OCI-M1 (cell line): ENCODE measurements at places on chromosomes 13 and 19.

GRCh38 chr13:99960663-99961311 lies 10.8 kb downstream of the ZIC5 start:
- DNase-seq = no peak

GRCh38 chr13:46656786-46657185 lies 103.8 kb downstream of the LRCH1 start:
- DNase-seq = no peak

DNA sequence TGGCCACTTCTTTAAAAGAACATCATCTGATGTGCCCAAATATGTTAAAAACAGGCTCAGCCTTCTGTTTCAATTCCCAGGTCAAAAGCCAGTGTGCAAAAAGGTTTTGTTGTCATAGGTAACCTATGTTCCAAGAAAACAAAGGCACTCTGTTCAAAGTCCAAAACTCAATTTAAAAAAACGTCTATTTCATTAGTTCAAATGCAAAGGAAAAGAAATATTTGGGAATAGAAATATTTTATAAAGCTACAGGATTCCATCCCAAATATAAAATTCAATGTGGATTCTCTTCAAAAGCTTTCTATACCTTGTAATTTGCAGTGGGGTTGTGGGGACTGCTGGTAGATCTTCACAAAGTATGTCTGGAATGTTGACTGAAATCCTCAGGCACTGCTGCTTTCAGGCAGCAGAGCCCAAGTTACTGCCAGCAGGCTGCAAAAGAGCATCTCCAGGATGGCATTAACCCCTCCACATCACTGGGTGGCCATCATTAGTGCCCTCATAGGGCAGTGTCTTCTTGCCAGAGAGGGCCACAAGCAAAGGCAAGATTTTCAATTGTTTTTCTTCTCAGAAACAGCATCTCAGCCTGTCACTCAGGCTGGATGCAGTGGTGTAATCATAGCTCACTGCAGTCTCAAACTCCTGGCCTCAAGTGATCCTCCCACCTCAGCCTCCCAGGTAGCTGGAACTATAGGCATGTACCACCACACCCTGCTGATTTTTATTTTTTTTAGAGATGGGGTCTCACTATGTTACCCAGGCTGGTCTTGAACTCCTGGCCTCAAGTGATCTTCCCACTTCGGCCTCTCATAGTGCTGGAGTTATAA lies 22.8 kb upstream of the STK24 start:
- no peak for DNase-seq

DNA sequence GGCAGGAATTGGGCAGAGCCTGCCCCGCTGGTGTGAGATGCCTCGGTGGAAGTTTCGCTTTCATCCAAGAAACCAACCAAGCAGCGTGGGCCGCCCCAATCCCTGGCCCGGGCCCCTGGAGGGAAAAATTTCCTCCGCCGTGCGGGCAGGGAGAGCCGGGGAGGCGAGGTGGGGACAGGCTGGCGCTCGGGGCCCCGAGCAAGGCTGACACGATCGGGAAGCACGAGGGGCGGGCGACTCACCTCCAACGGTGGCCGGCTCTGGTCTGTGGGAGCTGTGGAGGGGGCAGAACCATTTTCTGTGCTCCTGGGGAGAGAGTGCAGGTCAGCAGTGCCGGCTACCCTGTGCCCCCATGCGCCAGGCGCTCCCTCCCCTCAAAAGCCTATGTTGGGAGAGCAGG lies 11.0 kb downstream of the RNF126 start:
- no peak for DNase-seq

DNA sequence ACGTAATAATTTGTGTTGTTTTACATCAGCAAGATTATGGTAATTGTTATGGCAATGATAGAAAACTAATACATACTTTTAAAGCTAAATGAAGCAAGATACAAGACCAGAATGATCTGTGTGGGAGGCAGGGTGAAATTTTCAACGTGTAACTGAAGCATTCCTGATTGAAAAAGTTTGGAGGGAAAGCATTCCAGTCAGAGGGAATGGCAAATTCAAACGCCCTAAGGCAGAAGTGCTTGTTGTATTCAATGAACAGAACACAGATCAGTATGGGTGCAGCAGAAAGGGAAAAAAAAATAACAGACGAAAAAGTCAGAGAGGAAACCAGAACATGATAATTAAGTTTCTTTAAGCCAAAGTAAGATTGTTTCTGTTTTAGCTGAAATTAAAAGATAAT lies 928.5 kb upstream of the SLITRK1 start:
- no peak for DNase-seq

DNA sequence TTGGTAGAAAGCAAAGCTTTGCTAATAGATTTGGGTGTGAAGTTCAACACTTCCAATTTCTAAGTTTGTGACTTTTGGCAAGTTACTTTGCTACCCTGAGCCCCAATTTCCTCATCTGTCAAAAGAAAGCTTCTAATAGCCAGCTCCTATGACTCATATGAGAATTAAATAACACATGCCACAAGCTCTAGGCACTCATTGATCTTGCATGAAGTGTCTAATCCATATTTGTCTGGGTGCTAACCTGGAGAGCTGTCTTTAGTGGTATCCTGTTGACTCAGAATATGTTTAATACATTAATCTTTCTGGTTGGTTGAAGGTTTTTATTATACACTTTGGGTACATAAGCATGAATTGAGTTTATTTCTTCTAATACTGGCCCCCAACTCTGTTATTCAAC lies 188.8 kb downstream of the POSTN start:
- no peak for DNase-seq

DNA sequence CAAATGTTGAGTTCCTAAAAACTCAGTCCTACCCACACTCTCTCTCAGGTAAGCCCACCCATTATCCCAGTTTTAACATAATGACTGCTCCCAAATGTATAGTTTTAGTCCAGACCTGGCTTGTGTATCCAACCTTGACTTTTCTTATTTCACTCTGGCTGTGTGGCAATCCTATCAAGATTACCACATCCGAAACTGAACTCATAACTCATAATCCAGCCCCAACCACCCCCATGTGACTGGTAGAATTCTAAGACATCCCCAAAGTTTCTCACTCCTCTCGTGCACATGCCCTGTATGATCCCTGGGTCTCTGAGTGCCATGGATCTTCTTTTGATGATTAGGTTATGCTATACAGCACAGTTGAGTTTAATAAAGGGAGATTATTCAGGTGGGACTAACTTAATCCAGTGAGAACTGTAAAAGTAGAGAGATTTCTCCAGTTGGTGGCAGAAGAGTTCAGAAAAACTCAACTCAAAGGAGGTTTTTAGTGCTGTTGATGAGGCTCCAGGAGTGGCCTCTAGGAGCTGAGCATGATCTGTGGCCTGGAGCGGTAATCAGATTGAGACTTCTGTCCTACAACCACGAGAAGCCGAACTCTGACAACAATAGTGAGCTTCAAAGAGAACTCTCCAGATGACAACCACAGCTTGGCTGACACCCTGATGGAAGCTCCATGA lies 413.4 kb downstream of the ZNF536 start:
- no peak for DNase-seq

DNA sequence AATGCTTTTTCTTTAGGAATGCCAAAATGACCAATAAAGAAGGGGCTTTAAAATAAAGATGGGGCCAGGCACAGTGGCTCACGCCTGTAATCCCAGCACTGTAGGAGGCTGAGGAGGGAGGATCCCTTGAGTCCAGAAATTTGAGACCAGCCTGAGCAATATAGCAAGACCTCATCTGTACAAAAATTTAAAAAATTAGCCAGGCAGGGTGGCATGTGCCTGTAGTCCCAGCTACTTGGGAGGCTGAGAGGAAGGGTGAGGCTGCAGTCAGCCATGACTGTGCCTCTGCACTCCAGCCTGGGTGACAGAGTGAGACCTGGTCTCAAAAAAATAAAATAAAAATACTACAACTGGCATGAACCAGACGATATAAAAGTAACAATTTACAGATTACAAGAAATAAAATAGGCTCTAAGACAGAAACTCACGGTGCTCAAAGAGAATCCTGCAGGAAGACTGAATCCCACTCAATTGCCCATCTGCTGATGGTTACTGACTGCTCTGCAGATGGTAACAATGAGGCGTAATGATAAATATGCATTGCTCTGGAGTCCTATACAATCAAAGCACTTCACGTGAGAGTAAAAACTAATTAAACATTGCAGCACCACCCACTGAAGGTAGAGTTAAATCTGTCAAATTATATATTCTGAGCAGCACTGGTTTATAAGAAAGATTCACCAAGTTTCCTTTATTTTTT lies 93.2 kb downstream of the LHFPL6 start:
- DNase-seq = no peak

GRCh38 chr13:93535251-93535650 lies 308.6 kb downstream of the GPC6 start:
- no peak for DNase-seq

GRCh38 chr13:60000081-60000480 lies 163.6 kb downstream of the DIAPH3 start:
- no peak for DNase-seq

DNA sequence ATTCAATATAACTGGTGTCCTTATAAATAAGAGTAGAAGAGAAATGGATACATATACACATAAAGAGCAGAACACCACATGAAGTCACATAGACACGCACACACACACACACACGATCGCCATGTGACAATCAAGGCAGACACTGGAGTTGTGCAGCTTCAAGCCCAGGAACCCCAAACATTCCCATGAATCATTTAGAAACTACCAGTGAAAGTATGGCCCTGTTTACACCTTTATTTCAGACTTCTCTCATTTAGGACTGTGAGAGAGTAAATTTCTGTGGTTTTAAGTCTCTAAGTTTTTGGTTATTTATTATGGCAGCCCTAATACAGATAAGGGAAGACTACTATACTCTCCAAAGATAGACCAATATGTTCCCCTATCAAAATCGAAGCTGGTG lies 20.4 kb upstream of the TNFSF13B start:
- no peak for DNase-seq

DNA sequence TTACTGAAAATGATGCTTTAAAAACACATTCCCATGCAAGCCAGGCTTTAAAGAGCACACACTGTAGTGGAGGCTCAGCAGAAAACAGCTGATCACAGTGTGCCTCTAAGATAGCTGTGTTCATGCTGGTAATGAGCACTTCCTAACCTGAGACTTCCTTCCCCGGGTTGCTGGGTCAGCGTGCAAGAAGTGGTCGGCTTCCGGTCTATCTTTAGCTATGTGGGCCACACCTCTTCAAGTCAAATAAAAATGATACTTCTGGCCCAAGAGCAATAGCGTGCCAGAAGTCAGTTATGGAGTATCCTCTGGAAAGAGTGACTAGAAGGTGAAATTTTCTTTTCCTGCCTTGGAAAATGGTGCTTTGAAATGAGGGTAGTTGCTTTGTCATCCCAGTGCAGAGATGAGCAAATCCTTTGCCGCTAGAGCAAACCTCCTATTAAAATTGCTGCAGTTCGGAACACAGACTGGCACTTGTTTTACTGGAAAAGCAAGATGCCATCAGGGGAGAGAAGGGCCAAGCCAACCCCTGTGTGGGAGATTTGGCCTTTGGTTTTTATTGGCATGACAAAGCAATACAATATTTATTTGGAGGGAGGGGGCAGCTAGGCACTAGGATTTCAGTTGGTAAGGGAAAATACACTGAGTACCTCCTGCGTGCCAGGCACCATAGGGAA lies 64.2 kb downstream of the ARHGAP35 start:
- no peak for DNase-seq

DNA sequence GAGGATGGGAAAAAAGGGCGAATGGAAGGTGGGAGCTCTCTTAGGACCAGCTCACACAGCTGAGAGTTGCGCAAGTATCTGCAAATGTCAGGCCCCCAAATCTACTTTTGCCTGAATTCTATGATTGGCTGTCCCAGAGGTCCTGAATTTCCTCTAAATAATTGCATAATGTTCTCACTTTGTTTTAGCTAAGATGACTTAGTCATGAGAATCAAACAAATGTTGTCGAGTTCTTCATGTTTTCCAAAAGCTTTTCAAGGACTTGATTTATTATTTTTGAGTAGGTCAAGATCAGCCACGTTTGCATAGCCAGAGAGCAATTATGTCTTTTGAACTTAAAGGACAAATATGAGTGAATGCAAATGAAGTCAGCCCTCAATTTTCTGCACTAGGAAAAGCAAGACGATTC lies 246.6 kb upstream of the MAB21L1 start:
- peak; percentile 83 for DNase-seq

GRCh38 chr13:90519157-90519556 lies 828.3 kb upstream of the MIR17HG start:
- no peak for DNase-seq

- DNase-seq = peak; percentile 19
Observed at GRCh38 chr19:34976611-34977010, 12.6 kb upstream of the ZNF792 start.

DNA sequence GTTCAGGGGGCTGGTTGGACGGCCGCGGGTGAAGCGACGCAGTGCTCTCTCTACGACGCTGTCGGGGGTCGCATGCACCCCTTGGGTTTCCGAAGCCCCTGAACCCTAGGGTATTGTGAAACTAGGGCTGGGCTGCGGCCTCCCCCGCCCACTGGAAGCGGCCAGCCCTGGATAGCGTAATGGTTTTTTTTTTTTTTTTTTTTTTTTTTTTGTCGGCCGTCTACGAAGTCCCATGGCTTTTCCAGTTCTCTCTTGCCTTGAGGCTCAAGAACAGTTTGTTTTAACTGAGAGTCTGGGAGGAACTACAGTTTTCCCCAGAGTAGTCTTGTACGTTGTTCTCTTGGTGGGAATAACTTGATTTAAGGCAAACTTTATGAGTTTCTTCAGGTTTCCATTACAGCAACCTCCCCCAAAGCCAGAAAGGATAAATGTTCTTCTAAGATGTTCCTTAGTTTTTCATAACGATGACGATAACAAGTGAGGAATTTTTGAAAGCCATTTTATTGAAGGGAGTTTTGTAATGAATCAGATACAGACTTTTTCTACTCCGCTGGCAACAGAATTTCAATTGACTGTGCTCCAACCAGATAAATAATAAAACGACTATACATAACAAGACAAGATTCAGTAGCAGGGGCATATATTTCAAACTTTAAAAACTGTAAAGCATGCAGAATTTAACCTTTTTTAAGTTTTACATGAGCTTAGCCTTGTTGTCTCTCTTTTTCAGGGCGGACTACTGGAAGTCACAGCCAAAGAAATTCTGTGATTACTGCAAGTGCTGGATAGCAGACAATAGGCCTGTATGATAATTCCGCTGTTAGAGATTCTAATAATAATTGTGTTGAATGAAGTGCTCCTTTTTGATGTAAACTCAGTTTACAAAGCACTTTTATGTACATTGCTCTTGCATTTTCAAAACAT lies 867 bp downstream of the WBP4 start:
- DNase-seq = peak; percentile 91

DNA sequence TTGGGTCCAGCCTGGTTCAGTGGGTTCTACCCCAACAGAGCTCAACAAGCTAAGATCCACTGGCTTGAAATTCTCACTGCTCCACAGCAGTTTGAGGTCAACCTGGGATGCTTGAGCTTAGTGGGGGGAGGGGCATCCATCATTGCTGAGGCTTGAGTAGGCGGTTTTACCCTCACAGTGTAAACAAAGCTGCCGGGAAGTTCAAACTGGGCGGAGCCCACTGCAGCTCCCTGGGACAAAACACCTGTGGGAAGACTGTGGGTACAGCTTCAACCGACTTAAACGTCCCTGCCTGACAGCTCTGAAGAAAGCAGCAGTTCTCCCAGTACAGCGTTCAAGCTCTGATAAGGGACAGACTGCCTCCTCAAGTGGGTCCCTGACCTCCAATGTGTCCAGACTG lies 1161.9 kb downstream of the UQCRFS1 start:
- no peak for DNase-seq

GRCh38 chr13:40897053-40897452 lies 107.6 kb downstream of the SLC25A15 start:
- DNase-seq = no peak
